ENCODE measurements at places on chromosomes 3 and 15.

GRCh38 chr3:189988322-189988721 lies 132.4 kb downstream of the P3H2 start:
- DNase-seq, result no peak

GRCh38 chr3:32423956-32424557 lies 32.4 kb downstream of the CMTM7 start:
- DNase-seq, result no peak

GRCh38 chr3:34070831-34071585 lies 272.6 kb downstream of the PDCD6IP start:
- DNase-seq, result no peak

GRCh38 chr3:56758539-56758981 lies 43.2 kb downstream of the ARHGEF3 start:
- DNase-seq, result peak; percentile 44

GRCh38 chr15:44317423-44318058 lies 29.0 kb downstream of the GOLM2 start:
- no peak for DNase-seq

DNA sequence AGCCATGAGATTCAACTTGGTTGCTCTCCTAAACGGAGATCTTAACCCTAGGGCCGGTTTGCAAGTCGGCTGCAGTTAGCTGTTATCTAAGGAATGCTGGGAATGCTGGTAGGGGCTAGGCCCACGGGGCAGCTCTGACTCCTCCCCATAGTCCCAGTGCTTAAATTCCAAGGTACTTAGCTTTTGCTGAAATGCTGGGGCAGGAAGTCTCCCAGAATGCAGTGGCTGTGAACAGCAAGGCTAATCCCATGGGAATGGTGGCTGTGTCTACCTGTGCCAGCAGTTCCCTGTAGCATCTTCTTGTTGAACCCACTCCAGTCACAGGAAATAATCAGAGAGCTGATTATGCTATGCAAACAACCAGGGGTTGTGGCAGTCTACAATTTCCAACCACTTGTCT lies 102.5 kb upstream of the TJP1 start:
- no peak for DNase-seq

DNA sequence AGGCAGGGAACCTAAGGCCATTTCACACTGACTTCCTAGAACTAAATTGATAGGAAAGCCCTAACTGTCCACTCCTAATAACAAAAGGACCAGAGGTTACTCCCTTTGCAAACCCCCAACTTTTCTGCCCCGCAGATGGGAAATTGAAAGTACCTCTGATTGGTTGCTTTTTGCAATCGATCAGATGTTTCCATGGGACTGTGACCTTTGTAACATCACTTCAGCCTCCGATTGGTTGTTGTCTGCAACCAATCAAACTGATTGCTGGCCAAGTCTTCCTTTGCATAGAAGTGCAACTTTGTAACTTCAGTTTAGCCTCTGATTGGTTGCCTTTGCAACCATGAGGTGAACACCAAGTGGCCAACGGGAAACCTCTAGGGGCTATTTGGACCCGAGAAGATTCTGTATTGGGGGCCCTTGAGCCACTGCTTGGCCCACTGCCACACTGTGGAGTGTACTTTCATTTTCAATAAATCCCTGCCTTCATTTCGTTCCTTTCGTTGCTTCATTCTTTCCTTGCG lies 11.3 kb upstream of the KNL1 start:
- peak; percentile 31 for DNase-seq

GRCh38 chr15:98730860-98731711 lies 82.7 kb downstream of the IGF1R start:
- DNase-seq, result no peak

DNA sequence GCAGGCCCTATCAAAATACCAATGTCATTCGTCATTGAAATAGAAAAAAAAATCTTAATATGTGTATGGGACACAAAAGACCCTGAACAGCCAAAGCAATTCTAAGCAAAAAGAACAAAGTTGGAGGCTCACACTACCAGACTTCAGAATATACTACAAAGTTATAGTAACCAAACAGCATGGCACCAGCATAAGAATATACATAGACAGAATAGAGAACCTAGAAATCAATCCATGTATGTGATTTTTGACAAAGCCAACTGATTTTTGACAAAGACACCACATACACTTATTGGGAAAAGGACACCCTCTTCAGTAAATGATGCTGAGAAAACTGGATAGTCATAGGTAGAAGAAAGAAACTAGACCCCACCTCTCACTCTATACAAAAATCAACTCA lies 95.0 kb downstream of the C3orf70 start:
- no peak for DNase-seq

GRCh38 chr15:99732751-99733267 lies 428 bp downstream of the LYSMD4 start:
- DNase-seq, result no peak

GRCh38 chr3:101928890-101929289 lies 79.6 kb downstream of the NFKBIZ start:
- DNase-seq, result no peak

DNA sequence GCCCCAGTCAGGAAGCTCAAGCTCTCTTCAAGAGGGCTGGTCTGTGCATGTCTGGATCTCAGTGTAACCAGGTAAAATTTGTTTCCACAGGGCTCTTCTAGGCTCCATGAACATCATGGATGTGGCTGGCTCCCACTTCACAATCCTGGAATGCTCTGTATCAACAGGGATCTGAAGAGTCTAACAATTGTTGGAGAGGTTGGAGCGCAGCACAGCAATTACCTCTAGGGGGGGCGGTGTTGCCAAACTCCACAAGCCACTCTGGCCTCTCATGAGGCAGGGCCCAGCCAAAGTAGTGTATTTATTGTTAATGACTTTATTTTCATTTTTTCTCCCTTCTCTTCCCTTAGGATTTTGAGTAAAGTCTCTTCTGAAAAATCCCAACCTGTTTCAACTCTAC lies 6.1 kb upstream of the EIF2B5 start:
- DNase-seq, result no peak

DNA sequence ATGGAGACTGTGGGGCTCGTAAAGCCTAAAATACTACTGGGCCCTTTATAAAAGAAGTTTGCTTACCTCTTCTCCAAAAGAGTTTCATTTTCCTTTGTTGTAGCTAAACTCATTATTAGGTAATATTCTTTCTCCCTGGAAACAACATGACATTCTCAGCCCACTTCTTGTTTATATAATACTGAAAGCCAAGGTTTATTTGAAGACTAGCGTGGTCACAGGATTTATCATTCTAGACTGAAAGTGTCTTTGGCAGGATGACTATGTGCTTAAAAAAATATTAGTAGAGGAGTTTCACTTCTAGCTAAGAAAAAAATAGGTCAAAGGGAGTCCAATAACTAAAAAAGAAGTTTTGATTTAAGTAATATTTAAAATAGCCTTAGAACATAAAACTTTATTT lies 1085.2 kb upstream of the CADM2 start:
- DNase-seq, result no peak

GRCh38 chr3:160435747-160436146 lies 13.8 kb downstream of the TRIM59 start:
- DNase-seq, result no peak

DNA sequence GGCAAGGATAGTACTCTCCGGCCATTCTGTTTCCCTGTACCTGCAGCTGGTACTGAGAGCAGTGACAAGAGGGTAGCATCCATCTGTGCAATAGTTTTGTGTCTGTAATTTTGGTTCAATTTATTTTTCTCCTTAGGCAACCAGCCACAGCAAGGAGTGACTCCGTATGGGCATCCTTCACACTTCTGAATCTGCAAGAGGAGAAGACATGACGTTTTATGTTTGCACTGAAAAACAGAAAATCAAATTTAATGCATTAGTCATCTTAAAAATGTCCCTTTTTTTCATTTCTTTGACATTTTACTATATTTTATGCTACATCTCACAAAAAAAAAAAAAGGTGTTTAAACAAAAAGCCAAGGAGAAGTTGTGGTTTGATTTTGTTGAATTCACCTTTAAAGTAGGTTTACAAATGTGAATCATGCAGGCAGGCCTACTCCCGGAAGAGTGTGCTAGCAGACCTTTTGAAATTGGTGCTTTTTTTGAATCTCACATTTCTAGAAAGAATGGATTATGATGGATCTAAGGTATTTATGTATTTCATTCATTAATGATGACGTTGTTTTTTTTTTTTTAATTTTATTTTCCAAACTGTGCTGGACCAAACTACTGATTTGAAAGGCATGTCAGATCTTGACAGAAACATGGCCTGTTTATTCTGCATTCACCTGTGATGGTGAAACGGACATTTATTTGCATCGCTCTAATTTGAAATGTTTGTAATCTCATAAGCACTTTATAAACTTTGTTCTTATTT lies 28.1 kb downstream of the IGSF10 start:
- DNase-seq, result no peak

DNA sequence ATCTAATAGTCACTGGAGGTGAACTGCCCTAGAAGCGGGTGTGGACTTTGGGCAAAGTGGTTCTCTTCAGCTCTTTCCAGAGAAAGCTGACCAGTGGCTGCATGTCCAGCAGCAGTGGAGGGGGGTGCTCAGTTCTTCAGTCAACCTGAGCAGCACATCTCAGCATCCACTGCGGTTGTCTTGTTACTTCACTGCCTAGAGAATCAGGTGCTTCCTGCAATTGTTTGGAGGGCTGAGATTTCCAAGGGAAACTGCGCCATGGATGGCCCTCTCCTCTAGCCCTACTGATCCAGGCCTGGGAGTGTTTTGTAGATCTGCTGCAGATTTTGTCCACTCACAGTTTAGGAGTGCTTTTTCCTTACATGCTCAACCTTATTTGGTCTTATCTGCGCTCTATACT lies 65.6 kb upstream of the CFAP161 start:
- DNase-seq, result no peak

GRCh38 chr3:78041486-78041885 lies 1001.6 kb downstream of the ROBO2 start:
- DNase-seq, result no peak

GRCh38 chr15:43239732-43240491 lies 19.1 kb upstream of the EPB42 start:
- DNase-seq, result no peak

- DNase-seq, result no peak
Measured at GRCh38 chr3:5657106-5657505, 469.6 kb downstream of the EDEM1 start.

GRCh38 chr3:146680617-146681016 lies 75.5 kb upstream of the PLSCR5 start:
- no peak for DNase-seq

DNA sequence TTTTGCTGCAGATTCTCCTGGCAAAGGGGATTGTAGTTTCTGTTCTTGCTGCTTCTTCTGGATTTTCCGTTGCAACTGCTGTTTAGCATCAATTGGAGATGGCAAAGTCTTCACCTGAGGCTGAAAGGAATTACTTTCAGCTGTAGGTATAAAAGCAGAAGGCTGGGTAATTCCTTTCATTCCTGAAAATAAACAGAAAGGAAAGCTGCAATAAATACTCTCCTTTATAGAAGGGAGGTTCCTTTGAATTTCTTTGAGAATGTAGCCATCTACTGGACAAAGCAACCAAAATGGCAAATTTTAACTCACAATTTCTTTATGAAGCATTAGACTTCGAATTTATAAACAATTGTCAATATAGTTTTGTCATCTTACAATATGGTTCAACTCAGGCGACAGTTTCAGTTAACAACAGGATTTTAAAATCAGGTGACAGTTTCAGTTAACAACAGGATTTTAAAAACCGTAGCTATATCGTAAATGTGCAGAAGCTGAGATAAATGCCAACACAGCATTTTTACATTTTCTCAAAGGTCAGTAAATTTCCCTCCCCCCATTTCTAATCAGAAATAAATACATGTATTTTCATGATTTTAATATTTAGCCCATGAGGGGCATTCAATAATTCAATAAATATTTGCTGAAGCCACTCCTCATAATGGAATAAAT lies 104.9 kb upstream of the NEDD4 start:
- DNase-seq, result no peak

DNA sequence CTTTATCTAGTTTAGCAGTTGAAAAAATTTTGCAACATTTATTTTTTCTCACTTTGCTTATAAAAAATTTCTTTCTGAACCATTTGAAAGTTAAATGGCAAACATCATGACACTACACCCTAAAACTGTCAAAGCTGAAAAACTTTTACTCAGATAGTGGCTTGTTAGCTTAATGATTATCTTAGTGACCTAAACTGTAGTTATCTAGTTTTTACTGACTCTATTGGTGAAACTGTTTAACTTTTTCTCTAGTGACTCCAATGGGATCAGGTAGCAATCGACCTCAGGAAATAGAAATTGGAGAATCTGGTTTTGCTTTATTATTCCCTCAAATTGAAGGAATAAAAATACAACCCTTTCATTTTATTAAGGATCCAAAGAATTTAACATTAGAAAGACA lies 13.3 kb downstream of the FBXO22 start:
- DNase-seq, result no peak

DNA sequence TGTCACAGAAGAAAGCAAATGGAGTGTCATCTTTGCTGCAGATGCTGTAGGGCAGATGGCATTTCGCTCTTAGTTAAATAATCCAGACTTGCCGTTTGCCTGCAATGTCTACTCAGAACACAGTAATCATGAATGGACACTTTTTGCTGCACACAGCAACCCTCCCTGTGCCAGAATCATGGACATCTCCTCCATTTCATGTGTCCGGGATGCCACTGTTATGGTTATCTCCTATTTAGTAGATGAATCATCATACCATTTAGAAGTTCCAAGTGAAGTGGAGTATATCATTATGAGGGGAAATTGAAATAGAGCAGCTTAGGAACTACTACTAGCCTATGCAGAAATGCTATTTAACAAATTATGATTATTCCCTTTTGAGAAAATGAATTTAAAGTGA lies 118.5 kb downstream of the DUT start:
- no peak for DNase-seq

- DNase-seq, result no peak
Measured at GRCh38 chr3:18474202-18474601, 49.1 kb upstream of the SATB1 start.

GRCh38 chr3:113285226-113285625 lies 73.9 kb downstream of the BOC start:
- DNase-seq, result no peak

DNA sequence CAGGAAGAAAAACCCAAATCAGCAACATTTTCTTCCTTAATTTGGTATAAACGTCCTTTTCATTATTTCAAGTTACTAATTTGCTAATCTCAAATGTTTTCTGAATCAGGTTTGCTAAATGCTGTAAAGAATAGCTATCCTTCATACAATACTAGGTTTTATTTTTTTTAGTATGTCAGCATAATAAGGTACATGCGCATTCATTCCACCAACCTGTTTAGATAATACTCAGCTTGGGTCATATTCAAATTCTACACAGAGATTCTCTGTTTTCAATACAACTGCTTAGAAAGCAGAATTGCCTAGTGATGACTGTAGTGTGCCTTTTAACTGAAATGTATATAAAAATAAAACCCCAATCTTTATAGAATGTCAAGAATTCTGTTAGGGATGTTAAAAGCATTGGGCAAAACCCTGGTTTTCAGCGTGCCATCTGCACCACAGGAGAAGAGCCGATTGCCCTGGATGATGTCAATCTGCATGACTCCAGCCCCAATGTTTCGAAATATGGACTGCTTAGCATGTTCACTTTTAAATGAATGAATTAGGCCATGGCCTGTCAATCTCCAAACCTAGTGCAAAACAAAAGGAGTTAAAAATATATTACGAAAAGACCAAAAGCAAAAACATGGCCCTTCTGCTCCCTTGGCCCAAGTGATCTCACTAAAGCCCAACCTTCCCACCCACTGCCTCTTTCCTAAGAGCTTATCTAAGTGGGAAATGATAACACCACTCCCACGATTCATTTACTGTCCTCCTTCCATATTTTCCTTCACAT lies 107.4 kb downstream of the GLDN start:
- DNase-seq, result no peak
